ENCODE measurements at places on chromosomes 1 and 21.
A peak's percentile ranks its signal among the peaks of the same experiment; 100 is the strongest.

- DNase-seq: peak; percentile 32
These were observed 4.7 kb downstream of the TNN start for GRCh38 chr1:175072099-175072951.

DNA sequence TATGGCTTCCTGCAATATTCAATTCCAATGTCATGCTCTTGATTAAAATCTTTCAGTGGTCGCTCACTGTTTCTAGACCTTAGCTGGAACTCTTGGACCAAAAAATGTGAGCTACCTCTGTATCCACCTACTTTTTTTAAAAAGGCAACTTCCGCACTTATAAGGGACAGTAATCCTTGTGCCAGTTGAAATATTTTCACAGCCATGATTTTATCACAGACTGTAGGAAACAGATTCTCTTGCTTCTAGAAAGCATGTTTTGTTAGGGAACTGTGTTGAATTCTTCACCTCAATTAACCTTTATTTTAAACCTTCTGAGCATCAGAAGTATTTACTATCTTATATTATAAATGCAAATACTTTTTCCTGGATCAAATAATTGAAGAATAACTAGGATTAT, 296.0 kb upstream of the ST6GALNAC5 start:
- DNase-seq: no peak

- DNase-seq: no peak
These were observed 345.6 kb downstream of the NPHP4 start for GRCh38 chr1:5646486-5647149.

GRCh38 chr1:39990428-39990827, 35.5 kb downstream of the MFSD2A start:
- no peak for DNase-seq

DNA sequence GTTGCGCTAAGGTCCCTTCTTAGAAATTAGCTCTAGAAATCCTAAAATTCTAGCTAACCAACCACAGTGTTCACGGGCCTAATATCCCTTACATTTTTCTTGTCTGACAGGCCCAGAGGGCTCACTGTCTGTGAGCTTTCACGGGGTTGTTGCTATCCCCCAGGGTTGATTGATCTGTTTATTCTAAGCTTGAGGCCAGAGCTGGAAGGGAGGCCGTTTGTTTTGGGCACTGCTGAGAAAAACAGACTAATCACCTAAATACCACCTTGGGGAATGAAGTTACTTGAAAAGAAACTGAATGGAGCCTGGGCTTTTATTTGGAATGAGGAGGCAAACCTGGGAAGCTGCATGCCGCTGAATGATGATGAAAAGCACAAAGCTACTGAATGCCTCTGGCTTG, 162.4 kb downstream of the KIF26B start:
- DNase-seq: no peak

GRCh38 chr1:222918801-222919477, 104.1 kb downstream of the DISP1 start:
- no peak for DNase-seq

GRCh38 chr1:83776913-83777757, 221.8 kb downstream of the TTLL7 start:
- no peak for DNase-seq

DNA sequence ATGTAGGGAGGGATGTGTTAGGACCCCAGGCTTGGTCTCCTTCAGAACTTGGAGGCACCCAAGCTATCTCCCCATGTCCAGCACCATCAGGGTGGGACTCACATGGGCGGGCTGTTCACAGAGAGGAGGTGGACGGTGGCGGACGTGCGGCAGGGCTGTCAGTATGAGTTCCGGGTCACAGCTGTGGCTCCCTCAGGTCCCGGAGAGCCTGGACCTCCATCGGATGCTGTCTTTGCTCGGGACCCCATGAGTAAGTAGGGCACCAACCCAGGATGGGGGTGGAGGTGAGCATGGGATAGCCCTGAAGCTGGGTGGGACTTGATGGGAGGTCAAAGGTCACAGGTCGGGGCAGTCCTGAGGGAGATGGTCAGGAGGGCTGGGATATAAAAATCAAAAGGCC, 27.8 kb downstream of the IGFN1 start:
- no peak for DNase-seq

All from stimulated activated CD4-positive, alpha-beta T cell treated with anti-CD3 and anti-CD28 coated beads, Interleukin-2, amount 100 ng/mL, for 24 hours (primary cell).